ENCODE measurements at places on chromosomes 2 and 18. TPM values are rescaled to one million over a fixed set of nuclear protein-coding genes. Genes with fewer than 3 reads are reported as not detected.
A peak's percentile ranks its signal among the peaks of the same experiment; 100 is the strongest.

DNA sequence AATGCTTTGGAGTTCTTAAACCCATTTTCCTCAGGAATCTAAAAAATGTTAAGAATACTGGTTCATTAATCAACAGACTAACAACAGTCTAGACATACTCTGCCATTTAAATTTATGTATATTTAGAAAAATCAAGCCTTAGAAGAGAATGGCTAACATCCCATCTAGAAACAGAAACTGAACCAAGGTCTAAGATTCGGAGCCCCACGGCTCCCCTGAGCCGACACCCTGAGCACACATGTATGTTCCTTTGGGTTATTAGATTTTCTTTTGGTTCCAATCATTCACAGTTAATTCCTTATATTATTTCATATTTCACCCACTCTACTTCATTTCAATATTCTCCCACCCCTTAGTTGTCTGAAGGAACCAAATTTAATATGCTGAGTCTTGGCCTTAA lies 94.8 kb upstream of the HNRNPA3 start:
- H3K4me3 ChIP-seq = no peak overlapping the region
- no peaks in the 10 kb centered on the region for H3K36me3 ChIP-seq
- DNase-seq = no peak
- H3K27ac ChIP-seq = no peak overlapping the region
- no peaks in the 10 kb centered on the region for H3K27me3 ChIP-seq

The NYAP2 gene
- total RNA-seq = 0.55 TPM

The ARPC2 gene
- 452 TPM for total RNA-seq

DNA sequence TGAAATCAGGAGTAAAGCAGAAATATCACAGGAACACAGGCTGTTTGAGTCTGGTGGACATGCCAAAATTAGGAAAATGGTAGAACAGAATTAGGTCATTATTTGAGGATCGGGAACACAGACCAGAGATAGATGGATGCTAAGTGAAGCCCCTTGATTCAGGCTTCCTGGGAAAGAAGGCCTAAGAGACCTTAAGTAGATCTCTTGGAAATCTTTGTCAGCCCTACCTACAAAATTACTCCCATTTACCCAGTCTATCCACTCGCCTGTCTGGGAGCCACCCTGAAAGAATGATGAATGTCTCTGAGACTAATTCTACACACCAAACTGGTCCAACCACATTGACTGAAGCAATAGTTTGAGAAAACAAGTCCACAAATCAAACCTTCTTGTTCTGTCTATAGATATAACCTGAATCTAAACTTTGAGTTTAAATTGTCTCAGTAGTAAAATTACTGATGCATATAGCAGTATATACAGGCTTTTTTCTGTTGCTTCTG lies 36.6 kb upstream of the TANK start:
- no peak overlapping the region for H3K4me3 ChIP-seq
- H3K27me3 ChIP-seq = no peaks in the 10 kb centered on the region
- H3K36me3 ChIP-seq = no peaks in the 10 kb centered on the region
- DNase-seq = no peak
- H3K4me1 ChIP-seq = peaks cover 27% of the 10 kb centered on the region

DNA sequence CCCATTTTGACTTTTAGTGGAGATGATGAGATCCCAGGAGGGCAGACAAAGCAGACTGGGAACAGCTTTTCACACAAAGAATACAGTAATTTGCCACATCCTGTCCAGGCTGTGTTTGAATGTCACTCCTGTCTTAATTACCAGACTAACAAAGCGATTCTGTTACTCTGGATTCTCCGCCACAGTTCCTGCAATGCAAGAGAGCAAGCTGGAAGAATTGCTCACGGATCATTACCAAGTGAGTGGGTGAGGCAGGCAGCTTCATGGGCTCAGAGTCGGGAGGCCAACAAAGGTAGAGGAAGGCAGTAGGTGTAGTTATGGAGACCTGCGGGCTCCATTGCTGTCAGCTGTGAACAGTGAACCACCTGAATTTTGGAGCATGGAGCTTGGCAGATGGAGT lies 250.5 kb upstream of the ATP5MC3 start:
- H3K36me3 ChIP-seq = no peaks in the 10 kb centered on the region
- H3K4me3 ChIP-seq = no peak overlapping the region
- H3K27ac ChIP-seq = no peak overlapping the region
- H3K27me3 ChIP-seq = no peaks in the 10 kb centered on the region

GRCh38 chr2:99762714-99763113 lies 272.9 kb upstream of the REV1 start:
- H3K4me3 ChIP-seq = no peak overlapping the region
- H3K27ac ChIP-seq = no peak overlapping the region
- H3K36me3 ChIP-seq = no peaks in the 10 kb centered on the region
- peaks cover 7% of the 10 kb centered on the region for H3K4me1 ChIP-seq
- no peak for DNase-seq

- DNase-seq = no peak
- H3K36me3 ChIP-seq = no peaks in the 10 kb centered on the region
- H3K27ac ChIP-seq = no peak overlapping the region
- H3K27me3 ChIP-seq = peaks cover 8% of the 10 kb centered on the region
Observed at GRCh38 chr2:213232649-213233437, 51.4 kb upstream of the SPAG16 start.

The RAB17 gene
- total RNA-seq = 35.5 TPM

DNA sequence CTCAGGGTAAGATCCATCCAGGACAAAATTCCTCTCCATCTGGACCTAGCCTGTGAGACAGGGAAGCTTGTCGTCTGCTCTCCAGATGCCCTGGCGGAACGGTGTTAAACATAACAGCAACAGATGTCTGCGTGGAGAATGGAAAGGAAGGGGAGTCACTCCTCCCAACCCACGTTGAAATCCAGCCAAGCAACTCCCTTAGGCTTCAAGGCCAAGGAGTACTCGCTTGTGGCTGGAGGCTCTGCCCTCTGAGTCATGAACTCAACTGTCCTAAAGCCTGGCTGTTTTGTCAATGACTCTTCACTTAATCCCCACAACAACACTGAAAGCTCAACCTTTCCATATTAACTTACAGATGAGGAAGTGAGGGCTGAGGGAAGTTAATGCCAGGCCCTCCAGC lies 42.2 kb downstream of the TPO start:
- H3K27me3 ChIP-seq = peaks cover under 1% of the 10 kb centered on the region

- no peak for DNase-seq
- no peaks in the 10 kb centered on the region for H3K27me3 ChIP-seq
- H3K36me3 ChIP-seq = peaks cover 68% of the 10 kb centered on the region
Observed at GRCh38 chr2:218392891-218393462, 6.7 kb upstream of the CTDSP1 start.

DNA sequence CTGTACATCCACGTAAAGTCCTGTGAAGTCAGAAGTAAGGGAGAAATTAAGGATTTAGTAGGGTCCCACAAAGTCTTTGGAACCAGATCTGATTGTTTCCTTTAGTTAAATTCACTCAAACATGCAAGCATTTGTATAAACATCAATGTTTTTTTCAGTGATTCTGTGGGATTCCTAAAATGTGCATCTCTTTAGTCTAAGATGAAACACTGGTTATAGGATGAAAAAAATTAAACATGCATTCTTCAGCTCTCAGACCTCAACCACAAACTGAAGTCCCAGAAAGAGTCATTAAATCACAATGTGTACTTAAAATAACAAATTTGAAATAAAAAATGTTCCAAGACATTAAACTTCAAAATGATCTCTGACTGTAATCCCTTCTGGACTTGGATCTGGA lies 76.5 kb upstream of the APCDD1 start:
- no peak overlapping the region for H3K4me3 ChIP-seq
- H3K4me1 ChIP-seq = peaks cover 4% of the 10 kb centered on the region
- no peaks in the 10 kb centered on the region for H3K27me3 ChIP-seq

The MDH1B gene
- total RNA-seq = 2.5 TPM

The SLC11A1 gene
- total RNA-seq = 98.2 TPM

GRCh38 chr18:73407506-73407905 lies 539.7 kb upstream of the NETO1 start:
- no peak overlapping the region for H3K27ac ChIP-seq
- H3K27me3 ChIP-seq = no peaks in the 10 kb centered on the region
- no peak for DNase-seq
- H3K36me3 ChIP-seq = no peaks in the 10 kb centered on the region
- no peak overlapping the region for H3K4me3 ChIP-seq
- H3K4me1 ChIP-seq = no peaks in the 10 kb centered on the region

The GAL3ST2 gene
- not detected for total RNA-seq

The DAW1 gene
- total RNA-seq = 7.7 TPM

The KCNG3 gene
- total RNA-seq = 0.70 TPM

- H3K4me1 ChIP-seq = no peaks in the 10 kb centered on the region
- no peaks in the 10 kb centered on the region for H3K36me3 ChIP-seq
- H3K27me3 ChIP-seq = peaks cover 23% of the 10 kb centered on the region
Observed at GRCh38 chr2:176573612-176574483, 304.6 kb downstream of the MTX2 start.

DNA sequence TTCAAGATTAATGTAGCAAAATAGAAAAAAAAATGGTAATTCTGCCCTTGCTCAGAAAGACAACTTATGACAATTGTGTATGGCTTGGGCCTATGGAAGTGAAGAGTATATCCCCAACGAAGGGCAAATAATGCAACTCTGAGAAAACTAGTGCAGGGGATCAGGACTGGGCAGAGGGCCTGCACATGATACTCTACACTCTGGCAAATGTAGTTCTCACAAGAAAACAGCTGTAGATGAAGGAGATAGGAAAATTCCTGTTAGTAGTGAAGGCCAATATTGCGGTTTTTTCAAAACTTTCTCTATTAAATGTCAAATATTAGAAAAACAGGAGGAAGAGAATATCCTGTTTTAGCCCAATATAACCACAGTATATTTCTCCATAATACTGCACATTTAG lies 77.8 kb downstream of the SCN9A start:
- no peaks in the 10 kb centered on the region for H3K36me3 ChIP-seq
- no peak overlapping the region for H3K4me3 ChIP-seq
- no peaks in the 10 kb centered on the region for H3K4me1 ChIP-seq
- no peaks in the 10 kb centered on the region for H3K27me3 ChIP-seq
- DNase-seq = no peak

GRCh38 chr2:201860636-201861066 lies 54.3 kb downstream of the CDK15 start:
- no peak overlapping the region for H3K27ac ChIP-seq
- H3K4me1 ChIP-seq = no peaks in the 10 kb centered on the region
- H3K36me3 ChIP-seq = no peaks in the 10 kb centered on the region
- peaks cover 61% of the 10 kb centered on the region for H3K27me3 ChIP-seq
- DNase-seq = peak; percentile 74

DNA sequence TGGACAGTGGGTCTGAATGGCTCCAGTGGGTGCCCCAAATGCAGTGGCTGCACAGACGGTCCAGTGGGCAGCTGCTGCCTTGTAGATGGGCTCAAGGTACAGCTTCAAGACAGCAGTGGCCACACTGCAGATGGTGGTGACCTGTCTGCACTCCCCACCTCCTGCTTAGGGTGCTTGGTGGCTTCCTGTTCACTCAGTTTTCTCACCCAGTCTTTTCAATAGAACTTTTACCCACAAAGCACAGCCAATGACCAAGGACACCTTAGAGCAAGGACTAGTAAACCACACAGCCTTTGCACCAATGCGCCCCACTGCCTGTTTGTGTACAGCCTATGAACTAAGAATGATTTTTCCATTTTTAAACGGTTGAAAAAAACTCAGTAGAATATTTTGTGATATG lies 34.9 kb downstream of the MEX3C start:
- no peak overlapping the region for H3K27ac ChIP-seq
- no peaks in the 10 kb centered on the region for H3K27me3 ChIP-seq
- H3K36me3 ChIP-seq = no peaks in the 10 kb centered on the region
- H3K4me1 ChIP-seq = no peaks in the 10 kb centered on the region
- DNase-seq = no peak

DNA sequence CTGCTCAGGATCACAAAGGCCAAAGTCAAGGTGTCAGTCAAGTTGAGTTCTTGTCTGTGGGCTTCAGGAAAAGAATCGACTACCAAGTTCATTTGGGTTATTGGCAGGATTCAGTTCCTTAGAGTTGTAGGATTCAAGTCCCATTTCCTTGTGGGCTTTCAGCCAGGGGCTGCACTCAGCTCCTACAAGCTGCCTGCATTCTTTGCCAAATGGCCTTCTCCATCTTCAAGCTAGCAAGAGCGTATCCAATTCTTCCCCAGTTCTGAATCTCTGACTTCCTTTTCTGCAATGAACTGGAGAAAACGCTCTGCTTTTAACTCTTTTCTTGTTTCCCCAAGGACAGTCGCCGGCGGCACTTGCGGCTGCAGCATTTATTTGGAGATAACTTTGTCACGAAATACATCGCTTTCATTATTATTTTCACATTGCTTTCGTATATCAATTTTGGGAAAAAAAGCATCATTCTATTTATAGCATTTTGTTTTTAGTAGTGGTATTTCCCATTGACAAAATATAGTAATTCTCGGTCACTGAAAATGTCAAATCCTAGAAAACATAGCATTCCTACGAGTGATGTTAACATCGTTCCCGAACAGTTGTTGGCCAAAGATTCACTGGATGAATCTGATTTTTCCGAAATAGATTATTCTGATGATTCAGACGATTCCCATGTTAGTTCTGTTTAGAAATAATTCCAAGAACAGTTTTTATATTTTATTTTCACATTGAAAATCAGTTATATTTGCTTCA lies 59.6 kb upstream of the SERPINE2 start:
- H3K4me1 ChIP-seq = no peaks in the 10 kb centered on the region
- no peak for DNase-seq
- H3K27me3 ChIP-seq = no peaks in the 10 kb centered on the region

DNA sequence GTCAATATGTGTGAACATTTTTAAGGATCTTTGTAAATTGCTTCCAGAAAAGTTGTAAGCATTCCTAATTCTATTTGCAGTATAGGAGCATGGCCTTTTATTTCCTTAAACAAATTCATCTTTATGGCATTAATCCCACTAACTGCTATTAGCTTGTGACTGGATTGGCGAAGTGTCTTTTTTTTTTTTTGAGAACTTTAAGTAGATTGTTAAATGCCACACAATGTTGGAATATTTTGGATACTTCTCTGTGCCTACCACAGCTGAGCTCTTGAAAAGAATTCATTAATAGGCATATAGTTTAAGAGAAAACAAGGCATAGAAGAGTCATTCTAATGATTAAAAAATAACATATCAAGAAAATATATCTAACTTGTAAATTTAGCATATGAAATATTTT lies 129.7 kb downstream of the LAMA3 start:
- no peaks in the 10 kb centered on the region for H3K36me3 ChIP-seq
- no peaks in the 10 kb centered on the region for H3K4me1 ChIP-seq
- H3K27me3 ChIP-seq = peaks cover 4% of the 10 kb centered on the region
- no peak for DNase-seq

DNA sequence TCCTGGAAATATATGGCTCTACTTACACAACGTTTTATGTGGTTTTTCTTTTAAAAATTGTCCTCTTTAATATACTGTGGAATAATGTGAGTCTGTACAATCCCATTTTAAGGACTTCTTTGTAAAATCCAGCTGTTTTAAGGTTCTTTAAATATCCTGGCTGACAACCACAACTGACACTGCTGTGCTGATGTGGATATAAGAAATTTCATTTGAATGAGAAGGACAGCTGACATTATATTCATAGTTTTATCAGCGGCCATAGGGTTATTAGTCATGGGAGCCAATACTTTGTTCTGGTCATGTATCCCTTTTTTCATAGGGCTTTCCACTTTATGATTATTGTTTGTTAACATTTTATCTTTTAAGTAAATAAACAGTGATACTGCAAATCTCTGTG lies 169.5 kb downstream of the CAMKMT start:
- H3K4me1 ChIP-seq = no peaks in the 10 kb centered on the region
- no peak overlapping the region for H3K27ac ChIP-seq
- no peaks in the 10 kb centered on the region for H3K27me3 ChIP-seq

The TFPI gene
- total RNA-seq = 187 TPM
